WERI-Rb-1 (cell line): ENCODE measurements at places on chromosomes 7 and 10.

GRCh38 chr7:1725766-1726630, 55.9 kb downstream of the ELFN1 start:
- no peak for DNase-seq

DNA sequence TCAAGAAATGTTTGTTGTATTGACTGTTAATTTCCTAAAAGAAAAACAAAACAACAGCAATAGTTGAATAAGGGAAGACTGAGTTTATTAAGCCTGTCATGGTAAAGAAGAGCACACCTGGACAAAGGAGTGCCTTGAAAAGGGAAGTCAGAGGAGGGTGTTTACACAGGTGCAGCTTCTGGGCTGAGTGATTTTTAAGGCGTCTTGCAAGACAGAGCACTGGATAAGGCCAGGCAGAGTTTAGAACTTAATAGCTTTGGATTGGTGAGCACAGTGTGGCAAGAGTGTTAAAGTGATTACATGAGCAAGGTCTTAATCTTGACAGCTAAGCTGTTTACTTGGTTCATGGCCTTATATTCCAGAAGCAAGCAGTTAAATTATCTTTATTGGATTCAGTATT, 423.2 kb downstream of the CNTNAP2 start:
- peak; percentile 52 for DNase-seq

DNA sequence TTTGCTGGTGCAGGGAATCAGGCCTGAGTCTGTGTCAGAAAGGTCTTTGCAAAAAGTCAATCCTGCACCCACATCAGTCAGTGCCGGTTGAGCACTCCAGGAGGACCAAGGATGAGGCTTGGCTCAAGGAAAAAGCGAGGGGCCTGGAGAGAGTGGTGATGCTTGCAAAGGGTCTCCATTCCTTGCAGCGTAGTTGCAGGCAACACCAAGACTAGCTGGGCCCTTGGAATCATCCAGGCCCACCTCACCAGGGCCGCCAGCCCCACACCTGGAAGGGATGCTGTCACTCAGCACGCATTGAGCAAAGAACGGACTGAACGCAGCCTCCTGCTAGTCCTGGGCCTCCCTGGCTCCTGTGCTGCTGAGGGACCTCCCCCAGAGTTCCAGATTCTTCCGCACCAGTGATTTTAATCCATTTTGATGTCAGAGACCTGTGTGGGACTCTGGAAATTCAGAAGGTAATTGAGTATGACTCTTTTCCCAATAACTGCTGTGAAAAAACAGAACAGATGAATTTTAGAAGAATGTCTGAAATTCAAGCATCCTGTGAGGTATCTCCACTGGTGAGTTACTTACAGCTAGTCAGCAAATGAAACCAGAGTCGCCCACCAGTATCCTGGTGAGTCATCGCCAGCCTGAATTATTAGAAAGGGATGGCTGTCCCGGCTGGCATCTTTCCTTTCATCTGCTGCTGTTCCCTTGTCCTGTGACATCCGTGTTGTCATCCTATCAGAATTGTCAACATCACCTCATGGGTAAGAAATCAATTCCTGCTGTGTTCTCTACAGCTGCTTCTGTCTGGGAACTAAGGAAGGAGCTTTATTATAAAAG, 150.8 kb upstream of the NPS start:
- no peak for DNase-seq

GRCh38 chr10:79434821-79435251, 10.6 kb downstream of the ZCCHC24 start:
- DNase-seq, result no peak

GRCh38 chr10:123774132-123774742, 108.1 kb downstream of the GPR26 start:
- DNase-seq, result no peak

GRCh38 chr10:17835688-17836087, 26.5 kb downstream of the MRC1 start:
- DNase-seq, result no peak

- no peak for DNase-seq
These were observed 10.5 kb downstream of the CRCP start for GRCh38 chr7:66125052-66125694.

DNA sequence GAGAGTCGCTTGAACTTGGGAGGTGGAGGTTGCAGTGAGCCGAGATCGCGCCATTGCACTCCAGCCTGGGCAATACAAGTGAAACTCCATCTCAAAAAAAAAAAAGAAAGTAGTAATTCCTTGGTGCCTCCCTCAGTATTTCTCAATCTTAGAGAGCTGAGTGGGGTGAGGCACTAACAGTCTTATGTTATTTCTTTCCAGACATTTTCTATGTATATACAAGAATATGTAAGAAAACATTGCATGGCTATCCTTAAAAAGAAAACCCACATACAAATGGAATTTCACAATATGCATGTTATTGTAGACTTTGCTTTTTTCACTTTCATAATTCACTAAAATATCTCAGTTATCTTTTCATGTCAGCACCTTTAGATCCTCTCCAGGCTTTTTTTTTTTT, 13.6 kb upstream of the SLF2 start:
- no peak for DNase-seq

GRCh38 chr7:18495412-18496340, at the start of gene HDAC9:
TSS of gene HDAC9 (plus strand) at chr7:18495749. CDS start at chr7:18496303, 554 bp downstream.
- DNase-seq, result peak; percentile 62

DNA sequence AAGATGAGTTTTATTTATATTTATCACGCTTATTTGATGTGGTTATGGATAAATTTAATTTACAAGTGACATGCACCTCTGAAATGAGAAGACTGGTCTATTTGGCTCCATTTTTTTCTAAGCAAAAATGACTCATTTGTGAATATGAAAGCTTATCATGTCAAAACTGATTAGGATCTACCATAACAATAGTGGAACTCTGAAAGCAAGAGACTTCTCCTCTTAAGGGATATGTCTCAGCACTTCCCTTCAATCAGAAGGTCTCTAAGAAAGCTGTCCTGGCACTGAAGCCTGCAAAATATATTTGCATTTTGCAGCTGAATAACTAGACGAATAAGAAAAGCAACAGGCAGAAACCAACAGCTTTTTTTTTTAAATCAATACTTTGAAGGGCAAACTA, 12.7 kb downstream of the FAS start:
- DNase-seq, result no peak

DNA sequence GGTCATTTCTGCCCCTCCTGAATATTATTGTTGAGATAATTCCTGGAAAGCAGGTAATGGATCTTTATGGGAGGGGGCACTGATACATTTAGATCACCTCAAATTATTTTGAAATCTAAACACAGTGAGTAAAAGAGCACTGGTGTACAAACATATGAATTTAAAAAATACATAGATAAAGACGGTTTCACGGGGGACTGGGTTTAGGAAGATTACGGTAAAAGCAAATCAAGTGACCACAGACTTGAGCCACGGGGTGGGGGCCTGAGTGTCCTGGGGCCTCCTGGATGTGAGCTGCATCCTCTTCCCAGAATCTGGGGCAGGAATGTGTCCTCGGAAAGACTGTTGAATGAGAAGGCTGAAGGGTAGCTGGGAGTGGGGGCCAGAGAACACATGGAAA, 219.1 kb upstream of the KLF6 start:
- DNase-seq, result no peak

GRCh38 chr7:28793381-28794085, 164.6 kb downstream of the TRIL start:
- DNase-seq, result no peak

DNA sequence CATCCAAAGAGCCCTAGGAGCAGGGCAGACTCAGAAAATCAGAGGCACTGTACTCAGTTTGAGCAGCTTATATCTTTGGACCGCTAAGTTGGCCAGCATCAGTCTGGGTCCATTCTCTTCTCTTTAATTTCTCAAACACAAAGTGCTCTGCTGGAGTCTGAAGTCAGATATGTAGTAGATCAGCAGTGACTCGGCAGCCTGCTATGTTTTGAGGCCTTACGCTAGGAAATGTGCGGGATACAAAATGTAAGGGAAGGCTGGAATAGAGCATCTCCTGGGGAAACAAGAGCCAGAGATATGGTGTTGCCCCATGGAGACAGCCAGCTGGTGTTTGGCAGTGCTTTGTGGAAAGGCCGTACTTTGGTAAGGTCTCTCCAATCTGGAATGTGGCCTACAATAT, 60.6 kb upstream of the VKORC1L1 start:
- no peak for DNase-seq

DNA sequence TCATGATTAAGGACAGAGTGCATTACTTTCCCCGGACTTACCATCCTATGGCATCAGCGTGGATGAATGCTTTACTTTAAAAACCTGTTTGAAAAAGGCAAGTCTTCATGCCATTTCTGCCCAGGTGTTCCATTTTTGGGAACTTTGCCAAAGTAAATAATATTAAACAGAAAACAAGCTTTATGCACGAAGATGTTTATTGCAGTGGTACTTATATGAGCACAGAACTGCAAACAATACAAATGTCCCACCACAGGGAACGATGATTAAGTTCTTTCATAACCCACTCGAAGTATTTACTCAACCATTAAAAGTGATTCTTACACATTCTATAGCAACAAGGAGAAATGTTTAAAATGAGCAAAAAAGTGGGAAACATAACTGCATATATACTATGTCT, 109.7 kb upstream of the GDF10 start:
- DNase-seq, result no peak

DNA sequence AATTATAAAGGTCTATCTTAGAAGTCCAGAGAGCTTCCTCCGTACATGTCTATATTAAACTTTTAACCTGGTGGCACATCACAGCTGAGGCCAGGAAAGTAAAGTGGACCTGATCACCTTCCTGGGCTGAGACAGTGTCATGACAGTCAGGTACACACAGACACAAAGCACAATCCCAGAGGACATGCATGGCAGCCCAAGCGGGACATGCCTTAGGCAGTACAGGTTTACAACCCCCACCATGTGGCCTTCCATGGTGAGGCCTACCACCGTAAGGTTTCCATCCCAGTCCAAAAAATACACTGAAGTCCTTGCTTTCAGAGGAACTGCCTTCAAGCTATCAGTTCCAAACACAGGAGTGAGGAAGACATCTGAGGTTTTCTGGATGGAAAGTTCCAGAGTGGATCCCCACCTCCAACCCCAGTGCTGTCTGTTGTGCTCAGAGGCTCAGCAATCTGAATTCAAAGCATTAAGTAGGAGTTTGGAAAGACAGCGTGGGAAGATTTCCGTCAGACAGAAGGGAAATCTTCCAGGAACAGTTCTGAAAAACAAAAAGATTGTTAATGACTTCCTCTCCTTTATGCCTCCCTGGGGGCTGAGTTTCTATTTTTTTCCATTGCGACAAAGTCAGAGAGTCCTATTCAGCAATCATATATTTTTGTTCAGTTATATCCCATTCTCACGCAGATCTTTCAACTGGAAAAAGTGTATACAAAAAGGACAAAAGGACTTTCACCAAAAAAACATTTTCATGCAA, 20.1 kb downstream of the IFIT3 start:
- no peak for DNase-seq

DNA sequence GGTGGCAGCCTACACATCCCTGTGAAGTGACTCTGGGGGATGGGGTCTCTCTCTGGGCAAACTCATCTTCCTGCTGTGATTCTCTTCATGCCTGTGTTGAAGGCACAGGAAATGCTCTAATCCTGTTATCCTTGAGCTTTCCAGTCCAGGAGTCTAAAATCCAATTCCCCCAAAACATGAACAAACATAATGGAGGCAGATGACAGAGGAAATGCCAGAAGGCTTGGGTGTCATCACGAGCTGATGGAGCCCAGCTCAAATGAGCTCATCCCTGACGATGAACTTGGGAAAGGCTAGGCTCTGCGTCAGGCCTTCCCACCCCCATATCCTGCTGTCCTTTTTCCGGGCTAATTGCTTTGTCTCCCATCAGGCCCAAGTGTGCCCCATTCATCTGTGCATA, 165.9 kb upstream of the PODXL start:
- DNase-seq, result no peak

- no peak for DNase-seq
These were observed 36.7 kb upstream of the CRTAC1 start for GRCh38 chr10:98067165-98067564.

- no peak for DNase-seq
These were observed 67.4 kb downstream of the PCGF5 start for GRCh38 chr10:91287912-91288311.

- no peak for DNase-seq
These were observed 162.5 kb upstream of the HPS1 start for GRCh38 chr10:98609265-98609664.

- no peak for DNase-seq
These were observed 20.1 kb upstream of the PLEKHA1 start for GRCh38 chr10:122354383-122354782.
